Naive thymus-derived CD8-positive, alpha-beta T cell (primary cell): ENCODE measurements at places on chromosomes 13 and 19.

GRCh38 chr13:99013951-99014350 is 36.1 kb upstream of the DOCK9 start:
- no peak for DNase-seq

- no peak for DNase-seq
Observed at GRCh38 chr13:59829690-59830089, 334.0 kb downstream of the DIAPH3 start.

DNA sequence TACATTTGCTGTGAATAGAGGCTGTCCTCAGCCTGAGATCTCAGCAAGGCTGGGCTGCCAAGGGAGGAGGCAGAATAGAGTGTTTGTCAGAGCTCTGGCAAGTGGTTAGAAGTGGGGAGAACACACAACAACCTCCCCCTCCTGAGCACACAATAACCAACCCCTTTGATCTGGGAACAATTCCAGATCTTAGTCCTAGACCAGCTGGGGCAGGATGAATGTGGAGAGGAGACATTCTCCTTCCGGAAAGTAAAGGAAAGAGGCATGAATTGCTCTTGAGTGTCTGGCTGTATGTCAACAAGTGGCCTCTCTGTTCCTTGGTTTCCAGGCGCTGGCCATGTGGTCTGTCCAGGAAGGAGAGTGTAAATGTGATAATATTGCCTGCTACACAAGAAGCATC is 114.9 kb upstream of the TMTC4 start:
- no peak for DNase-seq

DNA sequence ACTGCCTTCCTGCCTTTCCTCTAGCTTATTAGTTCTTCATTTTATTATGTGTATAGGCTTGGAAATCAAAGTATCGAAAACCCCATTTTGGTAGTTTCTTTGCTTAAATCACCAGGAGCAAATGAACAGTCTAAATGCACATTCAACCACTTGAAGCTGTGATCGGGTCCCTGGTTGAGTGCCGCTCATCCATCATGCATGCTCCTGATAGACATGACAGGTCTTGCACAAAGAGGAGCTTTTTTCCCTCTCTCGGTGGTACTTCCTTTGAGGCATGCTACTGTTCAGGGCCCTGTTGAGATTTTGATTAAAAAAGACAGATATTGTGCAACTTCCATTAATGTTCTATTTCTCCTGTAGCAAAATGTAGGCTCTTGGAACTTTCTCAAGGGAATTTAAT is 185.8 kb downstream of the OLFM4 start:
- DNase-seq: no peak

GRCh38 chr19:57560049-57560491 is 407 bp upstream of the ZNF550 start:
- DNase-seq: no peak

- DNase-seq: no peak
Observed at GRCh38 chr19:16175954-16176353, 2.6 kb upstream of the CIB3 start.

DNA sequence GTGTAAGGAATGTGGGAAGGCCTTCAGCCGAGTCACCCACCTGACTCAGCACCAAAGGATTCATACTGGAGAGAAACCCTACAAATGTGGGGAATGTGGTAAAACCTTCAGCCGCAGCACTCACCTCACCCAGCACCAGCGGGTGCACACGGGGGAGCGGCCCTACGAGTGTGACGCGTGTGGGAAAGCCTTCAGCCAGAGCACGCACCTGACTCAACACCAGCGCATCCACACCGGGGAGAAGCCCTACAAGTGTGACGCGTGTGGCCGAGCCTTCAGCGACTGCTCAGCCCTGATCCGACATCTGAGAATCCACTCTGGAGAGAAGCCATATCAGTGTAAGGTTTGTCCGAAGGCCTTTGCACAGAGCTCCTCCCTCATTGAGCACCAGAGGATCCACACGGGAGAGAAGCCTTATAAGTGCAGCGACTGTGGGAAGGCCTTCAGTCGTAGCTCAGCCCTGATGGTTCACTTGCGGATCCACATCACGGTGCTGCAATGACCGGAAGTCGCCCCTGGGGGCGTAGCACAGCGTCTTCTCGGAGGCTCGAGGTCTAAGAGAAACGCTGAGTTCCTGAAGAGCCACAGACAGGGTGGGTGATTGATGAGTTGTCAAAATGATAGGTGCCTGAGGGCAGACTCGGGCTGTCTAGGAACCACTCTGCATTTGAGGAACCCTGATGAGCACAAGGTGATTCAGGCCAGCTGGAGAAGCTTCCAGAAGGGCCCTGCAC is 12.2 kb downstream of the ZSCAN22 start:
- DNase-seq: no peak

DNA sequence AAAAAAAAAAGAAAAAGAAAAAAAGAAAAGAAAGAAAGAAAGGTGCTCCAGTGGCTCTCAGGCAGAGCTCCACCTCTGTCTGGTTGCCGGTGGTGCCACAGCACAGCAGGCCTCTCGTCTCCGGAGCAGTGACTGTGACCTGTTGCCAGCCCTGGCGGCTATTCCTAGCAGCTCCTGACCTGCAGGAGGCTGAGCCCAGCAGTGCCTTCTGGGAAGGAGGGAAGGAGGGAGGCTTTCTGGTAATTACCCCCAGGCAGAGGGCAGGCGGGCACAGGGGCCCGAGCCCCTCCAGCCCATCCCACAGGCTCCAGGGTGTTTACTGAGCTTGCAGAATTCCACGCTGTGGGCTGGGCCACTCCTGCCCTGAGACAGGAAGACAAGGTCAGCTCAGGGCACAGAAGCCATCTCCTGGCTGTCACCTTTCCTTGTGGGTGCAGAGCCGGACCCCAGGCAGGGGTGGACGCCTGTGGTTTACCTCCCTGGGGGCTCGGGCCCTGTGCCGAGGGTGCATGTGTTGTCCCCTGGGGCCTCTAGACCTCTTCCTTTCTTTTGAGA is 77.9 kb downstream of the GNG7 start:
- no peak for DNase-seq

GRCh38 chr13:35767256-35767976 is 290.9 kb upstream of the MAB21L1 start:
- no peak for DNase-seq

GRCh38 chr13:108003626-108004025 is 211.7 kb downstream of the LIG4 start:
- no peak for DNase-seq

DNA sequence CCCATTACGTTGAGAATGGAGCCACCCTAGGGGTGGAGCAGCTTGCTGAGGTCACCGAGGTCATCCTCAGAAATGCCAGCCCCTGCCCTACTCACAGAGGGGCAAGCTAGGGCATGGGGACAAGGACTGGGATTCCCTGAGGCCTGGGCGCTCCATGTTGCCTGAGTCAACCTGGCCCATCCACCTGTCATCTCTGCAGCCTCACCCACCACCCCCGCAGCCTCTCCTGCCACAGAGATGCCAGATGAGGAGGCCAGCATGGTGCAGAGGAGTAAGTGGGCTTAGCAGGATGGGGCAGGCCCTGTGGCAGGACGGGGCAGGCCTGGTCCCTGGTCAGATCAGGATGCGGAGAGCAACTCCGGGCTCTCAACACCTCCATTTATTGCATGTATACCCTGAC is 9.5 kb downstream of the NKPD1 start:
- DNase-seq: no peak

GRCh38 chr19:2578391-2578890 is 102.5 kb downstream of the GADD45B start:
- DNase-seq: no peak

- no peak for DNase-seq
Observed at GRCh38 chr13:47216176-47216822, 319.4 kb upstream of the HTR2A start.

GRCh38 chr19:12840091-12841079 is 2.1 kb downstream of the MAST1 start:
- DNase-seq: no peak

GRCh38 chr13:33524086-33524485 is 238.5 kb upstream of the STARD13 start:
- DNase-seq: no peak

DNA sequence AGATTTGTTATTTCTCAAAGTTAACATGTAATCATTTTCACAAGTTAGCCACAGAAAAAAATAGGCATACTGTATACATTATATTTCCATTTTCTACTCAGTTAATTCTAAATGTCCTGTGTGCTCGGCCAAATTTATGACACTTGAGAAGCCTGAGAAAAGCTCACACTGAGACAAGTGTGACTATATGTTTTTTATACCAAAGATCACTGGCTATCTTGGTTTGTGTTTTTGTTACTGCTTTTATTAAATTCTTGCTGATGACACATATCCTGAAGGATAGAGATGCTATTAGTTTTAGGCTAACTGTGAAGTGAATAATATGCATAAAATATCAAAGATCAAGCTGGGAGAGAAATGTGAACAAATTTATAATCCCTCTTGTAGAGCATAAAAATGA is 49.3 kb upstream of the IL17D start:
- no peak for DNase-seq

- DNase-seq: peak; percentile 62
Observed at GRCh38 chr19:737591-738093, 13.3 kb upstream of the MISP start.

DNA sequence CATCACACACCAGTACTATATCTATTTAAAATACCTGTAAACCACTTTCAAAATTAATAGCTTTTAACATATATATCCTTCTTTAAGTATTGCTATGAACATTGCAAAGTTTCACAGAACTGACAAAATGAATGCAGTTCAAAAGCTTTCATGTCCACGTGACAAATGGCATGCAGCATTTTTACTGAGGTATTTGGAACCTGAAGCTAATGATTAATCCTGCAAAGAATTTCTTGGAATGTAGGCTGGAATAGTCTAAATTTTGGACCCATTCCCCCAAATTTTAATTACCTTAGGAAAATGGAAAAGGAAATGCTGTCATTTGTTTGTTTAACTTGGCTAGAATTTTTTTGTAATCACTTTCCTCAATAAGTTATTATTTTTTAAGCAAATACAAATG is 423.8 kb upstream of the GPC6 start:
- DNase-seq: no peak
